Upper lobe of left lung (tissue), 6 donors: ENCODE measurements at places on chromosomes 1 and 21. TPM values are rescaled to one million over a fixed set of nuclear protein-coding genes. Genes with fewer than 3 reads are reported as not detected.

GRCh38 chr1:93554883-93555872 lies 107.3 kb downstream of the FNBP1L start:
- H3K36me3 ChIP-seq = peaks cover 5% of the 10 kb centered on the region
- H3K27ac ChIP-seq = peak overlapping the region; percentile 51
- H3K4me1 ChIP-seq = peaks cover 40% of the 10 kb centered on the region
- no peak for DNase-seq
- H3K27me3 ChIP-seq = no peaks in the 10 kb centered on the region
- H3K4me3 ChIP-seq = no peak overlapping the region

DNA sequence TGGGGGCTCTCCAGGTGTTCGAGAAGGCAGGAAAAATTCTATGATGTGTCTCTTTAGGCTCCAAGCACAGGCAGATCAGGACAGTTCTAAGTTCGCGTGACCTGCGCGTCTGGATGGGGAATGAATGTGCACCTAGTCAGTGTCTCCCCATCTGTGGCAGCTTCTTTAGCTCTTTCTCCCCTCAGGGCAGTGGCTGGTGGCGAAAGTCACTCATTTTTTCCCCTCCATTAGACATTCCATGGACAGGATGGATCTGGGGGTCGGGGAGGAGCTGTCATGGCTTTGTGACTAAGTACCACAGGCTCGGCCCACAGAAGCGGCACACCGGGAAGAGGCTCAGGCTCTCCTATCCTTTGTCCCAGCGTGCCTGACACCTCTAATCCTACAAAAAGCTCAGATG lies 31.0 kb upstream of the EVA1B start:
- H3K4me3 ChIP-seq = no peak overlapping the region
- peaks cover 38% of the 10 kb centered on the region for H3K4me1 ChIP-seq
- no peak overlapping the region for H3K27ac ChIP-seq
- H3K36me3 ChIP-seq = peaks cover 17% of the 10 kb centered on the region
- DNase-seq = no peak

- H3K4me1 ChIP-seq = no peaks in the 10 kb centered on the region
- no peak overlapping the region for H3K4me3 ChIP-seq
- no peak overlapping the region for H3K27ac ChIP-seq
- H3K36me3 ChIP-seq = no peaks in the 10 kb centered on the region
- DNase-seq = no peak
- no peaks in the 10 kb centered on the region for H3K27me3 ChIP-seq
Observed at GRCh38 chr1:185495007-185495406, 178.0 kb upstream of the IVNS1ABP start.

GRCh38 chr1:195071461-195071860 lies 1536.8 kb downstream of the KCNT2 start:
- no peak overlapping the region for H3K4me3 ChIP-seq
- H3K27ac ChIP-seq = no peak overlapping the region
- DNase-seq = no peak
- H3K27me3 ChIP-seq = no peaks in the 10 kb centered on the region

DNA sequence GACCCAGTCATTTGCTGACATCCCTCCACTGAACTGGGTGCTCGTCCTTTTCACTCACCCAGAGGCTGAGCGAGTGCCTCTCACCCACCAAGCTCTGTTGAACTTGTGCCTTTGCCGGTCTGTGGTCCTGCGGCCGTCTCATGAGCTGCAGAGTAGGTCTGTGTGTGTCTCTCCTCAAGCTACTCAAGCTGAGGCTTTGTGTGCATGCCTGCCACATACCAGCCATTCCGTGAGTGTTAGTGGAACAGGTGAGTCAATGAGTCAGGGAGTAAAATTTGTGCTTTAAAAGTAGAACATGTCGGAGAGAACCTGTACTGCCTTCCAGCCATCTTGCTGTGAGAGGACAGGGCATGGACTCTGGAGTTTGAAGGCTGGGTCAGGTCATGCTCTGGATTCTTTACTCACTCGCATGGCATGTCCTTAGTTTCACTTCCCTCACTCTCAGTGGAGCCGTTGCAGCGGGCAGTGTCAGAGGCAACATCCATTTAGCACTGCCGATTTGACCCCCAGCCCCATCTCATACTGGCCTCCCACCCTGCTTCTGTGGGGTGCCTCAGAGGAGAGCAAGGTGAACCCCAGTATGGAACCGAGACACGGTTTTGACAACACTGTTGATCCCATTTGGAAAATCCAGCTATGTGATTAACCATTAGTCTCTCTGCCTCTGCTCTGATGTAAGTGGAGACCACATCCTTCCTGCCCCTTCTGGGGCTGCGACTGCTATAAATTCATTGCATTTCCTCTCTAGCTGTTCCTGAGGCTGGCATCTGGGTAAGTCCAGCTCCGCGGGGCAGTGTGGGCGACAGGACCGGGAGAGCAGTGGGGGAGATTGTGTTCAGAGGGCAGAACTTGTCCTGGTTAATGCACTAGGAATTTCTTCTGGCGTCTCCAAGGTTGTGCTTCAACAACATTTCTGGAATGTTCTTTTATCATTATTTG lies at the start of gene NLRP3:
Gene NLRP3 (plus strand): TSS at position 751 of the 939 bp plus-strand sequence. CDS start 2,628 bp downstream, outside the sequence.
- no peak within 1 kb of the TSS for H3K4me3 ChIP-seq
- DNase-seq = no peak
- H3K27ac ChIP-seq = peak within 1 kb of the TSS; percentile 67
- peaks cover 4% of the 10 kb centered on the region for H3K4me1 ChIP-seq
- no peaks in the 10 kb centered on the region for H3K27me3 ChIP-seq

DNA sequence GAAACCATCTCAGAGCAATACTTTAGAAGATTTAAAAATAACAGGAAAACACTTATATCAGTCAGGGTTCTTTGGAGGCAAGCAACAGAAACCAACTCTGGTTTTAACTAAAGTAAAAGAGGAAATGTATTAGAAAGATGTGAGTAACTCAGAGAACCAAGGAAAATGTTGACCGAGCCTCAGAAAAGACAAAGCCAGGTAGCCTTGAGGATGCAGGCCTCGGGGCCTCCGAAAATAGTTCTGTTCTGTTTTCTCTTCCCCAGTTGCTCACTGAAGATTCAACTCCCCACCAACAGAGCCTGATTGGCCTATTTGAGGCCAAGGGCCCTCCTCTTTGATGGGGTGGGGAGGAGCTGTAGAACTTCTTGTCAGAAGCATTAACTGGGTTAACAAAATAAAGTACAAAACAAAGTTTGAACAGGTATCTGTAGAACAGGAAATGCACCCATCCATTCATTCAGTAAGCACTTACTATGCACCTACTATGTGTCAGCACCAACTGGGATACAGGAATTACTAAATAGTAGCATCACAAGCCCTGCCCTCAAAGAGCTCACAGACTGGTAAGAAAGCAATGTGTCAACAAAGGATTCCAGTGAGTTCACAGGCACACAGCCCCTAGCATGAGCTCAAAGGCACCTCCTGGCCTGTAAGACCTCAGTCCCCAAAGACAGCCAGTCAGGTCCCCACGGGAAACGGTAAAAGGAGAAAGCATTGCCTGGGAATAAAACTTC lies 12.6 kb downstream of the SLAMF8 start:
- no peak for DNase-seq
- no peak overlapping the region for H3K27ac ChIP-seq
- no peaks in the 10 kb centered on the region for H3K4me1 ChIP-seq
- H3K4me3 ChIP-seq = no peak overlapping the region
- no peaks in the 10 kb centered on the region for H3K36me3 ChIP-seq
- H3K27me3 ChIP-seq = no peaks in the 10 kb centered on the region

DNA sequence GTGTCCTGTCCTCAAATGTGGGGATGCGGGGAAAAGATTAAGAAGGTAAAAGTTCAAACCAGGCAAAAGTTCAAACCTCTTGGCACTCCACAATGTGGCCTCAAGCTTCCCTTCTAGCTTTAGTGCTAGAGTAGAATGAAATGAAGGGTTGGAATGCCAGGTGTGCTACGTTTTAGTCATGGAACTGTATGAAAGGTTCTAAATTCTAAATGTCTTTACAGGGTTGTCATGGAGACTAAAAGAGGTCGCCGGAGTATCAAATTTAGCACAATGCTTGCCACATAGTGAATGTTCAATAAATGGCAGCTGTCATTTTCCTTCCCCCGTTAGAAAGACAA lies 57.2 kb upstream of the LRRC8D start:
- H3K4me1 ChIP-seq = peaks cover 29% of the 10 kb centered on the region
- no peaks in the 10 kb centered on the region for H3K36me3 ChIP-seq
- H3K27ac ChIP-seq = peak overlapping the region; percentile 76
- H3K27me3 ChIP-seq = no peaks in the 10 kb centered on the region

GRCh38 chr1:47791879-47792608 lies 205.1 kb downstream of the TRABD2B start:
- no peak overlapping the region for H3K4me3 ChIP-seq
- no peak for DNase-seq

DNA sequence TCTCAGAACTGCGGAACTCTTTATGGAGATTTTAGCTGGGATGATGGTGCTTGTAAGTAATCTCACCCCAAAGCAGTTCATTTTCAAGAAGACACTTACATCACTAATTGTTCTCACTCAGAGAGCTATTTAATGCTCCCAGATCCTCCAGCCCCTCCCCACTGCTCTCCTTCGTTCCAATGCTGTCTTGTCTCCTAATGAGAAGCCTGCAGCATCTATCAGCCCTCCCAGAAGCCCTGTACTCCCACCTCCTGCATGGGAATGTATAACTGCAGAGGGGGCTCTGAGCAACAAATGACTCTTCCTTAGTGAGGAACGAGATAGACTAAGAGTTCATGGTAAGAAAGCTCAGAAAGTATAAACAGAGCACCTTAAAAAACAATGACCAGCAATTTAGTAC lies 377.4 kb upstream of the RUNX1 start:
- no peaks in the 10 kb centered on the region for H3K27me3 ChIP-seq
- H3K4me1 ChIP-seq = peaks cover 8% of the 10 kb centered on the region
- DNase-seq = no peak

- H3K4me3 ChIP-seq = no peak overlapping the region
- H3K27me3 ChIP-seq = no peaks in the 10 kb centered on the region
- peak; percentile 22 for DNase-seq
- no peak overlapping the region for H3K27ac ChIP-seq
Observed at GRCh38 chr21:24045775-24046215, 1561.5 kb downstream of the MRPL39 start.

- H3K36me3 ChIP-seq = no peaks in the 10 kb centered on the region
Observed at GRCh38 chr1:197911111-197911856, 5.9 kb upstream of the LHX9 start.

DNA sequence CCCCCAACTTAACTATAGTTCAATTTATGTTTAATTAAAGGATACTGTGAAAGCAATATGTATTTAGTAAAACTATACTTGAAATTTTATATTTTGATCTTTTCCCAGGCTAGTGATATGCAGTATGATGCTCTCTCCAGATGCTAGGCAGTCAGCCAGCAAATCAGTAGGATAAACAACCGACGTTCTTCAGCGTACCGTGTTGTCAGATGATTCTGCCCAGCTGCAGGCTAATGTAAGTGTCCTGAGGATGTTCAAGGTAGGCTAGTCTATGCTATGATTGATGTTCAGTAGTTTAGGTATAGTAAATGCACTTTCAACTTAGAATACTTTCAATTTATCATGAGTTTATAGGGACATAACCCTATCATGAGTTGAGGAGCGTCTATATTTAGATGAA lies 762.6 kb downstream of the MRPL39 start:
- H3K36me3 ChIP-seq = no peaks in the 10 kb centered on the region
- no peak for DNase-seq
- no peak overlapping the region for H3K4me3 ChIP-seq
- no peak overlapping the region for H3K27ac ChIP-seq
- H3K27me3 ChIP-seq = no peaks in the 10 kb centered on the region
- no peaks in the 10 kb centered on the region for H3K4me1 ChIP-seq

GRCh38 chr1:18954270-18955071 lies 2.0 kb downstream of the IFFO2 start:
- no peaks in the 10 kb centered on the region for H3K27me3 ChIP-seq
- no peak for DNase-seq
- H3K27ac ChIP-seq = peak overlapping the region; percentile 79
- H3K36me3 ChIP-seq = no peaks in the 10 kb centered on the region
- peak overlapping the region; percentile 95 for H3K4me3 ChIP-seq

DNA sequence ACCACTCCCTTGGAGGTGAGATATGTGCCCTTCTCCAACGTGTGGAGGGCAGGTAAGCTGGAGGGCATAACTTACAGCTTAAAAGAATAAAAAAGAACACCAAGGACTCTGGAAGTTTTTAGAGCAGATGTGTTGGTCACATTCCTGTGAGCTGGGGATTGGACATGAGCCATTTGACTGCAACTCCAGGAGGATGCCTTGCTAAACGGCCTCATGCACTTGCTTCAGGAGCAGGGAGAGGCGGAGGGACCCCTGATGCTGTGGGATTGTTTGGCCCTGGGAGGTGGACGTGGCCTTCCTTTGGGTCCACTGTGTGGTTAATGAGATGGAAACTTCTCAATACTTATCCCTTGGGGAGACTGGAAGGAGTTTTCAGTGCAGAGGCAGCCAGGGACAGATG lies 185.6 kb downstream of the RHOU start:
- no peak for DNase-seq
- H3K27me3 ChIP-seq = no peaks in the 10 kb centered on the region
- H3K4me3 ChIP-seq = no peak overlapping the region
- no peaks in the 10 kb centered on the region for H3K4me1 ChIP-seq
- peak overlapping the region; percentile 37 for H3K27ac ChIP-seq
- no peaks in the 10 kb centered on the region for H3K36me3 ChIP-seq

DNA sequence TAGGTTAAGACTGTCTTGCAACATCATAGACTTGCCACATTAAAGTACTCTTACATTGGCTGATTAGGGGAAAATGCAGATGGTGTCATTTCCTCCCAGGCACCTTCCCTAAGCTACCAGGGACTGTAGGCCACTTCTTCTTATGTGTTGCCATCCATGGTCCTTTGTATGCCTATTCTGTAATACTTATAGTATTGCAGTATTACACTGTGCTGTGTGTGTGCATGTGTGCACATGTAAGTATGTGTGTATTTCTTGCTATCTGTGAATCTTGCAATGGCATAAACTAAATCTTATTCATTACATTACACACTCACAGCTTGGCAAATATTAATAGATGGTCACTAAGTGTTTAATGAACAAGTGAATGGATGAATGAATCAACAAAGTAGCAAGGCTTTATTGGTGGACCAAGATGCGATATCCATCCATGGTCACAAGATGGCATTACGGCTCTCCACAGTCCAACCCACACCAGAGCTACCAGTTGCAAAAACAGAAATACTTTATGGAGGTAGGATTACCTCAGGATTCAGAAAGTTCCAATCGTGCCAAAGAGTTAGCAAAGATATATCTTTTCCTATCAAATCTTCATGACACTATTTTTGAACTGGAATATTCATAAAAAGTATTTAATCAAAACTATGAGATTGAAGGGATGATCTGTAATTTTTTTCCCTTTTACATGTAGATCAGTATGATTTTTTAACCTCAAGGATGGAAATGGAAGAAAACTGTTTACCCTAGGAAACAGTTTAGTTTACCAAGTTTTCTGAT lies 160.2 kb downstream of the DENND1B start:
- H3K27me3 ChIP-seq = no peaks in the 10 kb centered on the region
- DNase-seq = no peak
- H3K4me1 ChIP-seq = no peaks in the 10 kb centered on the region
- H3K27ac ChIP-seq = no peak overlapping the region
- no peak overlapping the region for H3K4me3 ChIP-seq

GRCh38 chr1:97412166-97412565 lies 508.7 kb downstream of the DPYD start:
- no peak for DNase-seq
- H3K36me3 ChIP-seq = no peaks in the 10 kb centered on the region
- no peaks in the 10 kb centered on the region for H3K27me3 ChIP-seq

GRCh38 chr1:166182281-166182680 lies 15.5 kb upstream of the FAM78B start:
- no peaks in the 10 kb centered on the region for H3K36me3 ChIP-seq
- no peaks in the 10 kb centered on the region for H3K4me1 ChIP-seq
- no peak overlapping the region for H3K4me3 ChIP-seq
- no peak overlapping the region for H3K27ac ChIP-seq
- no peaks in the 10 kb centered on the region for H3K27me3 ChIP-seq

Gene HUNK
- total RNA-seq = 6.2 TPM

Gene CAMK1G
- not detected for total RNA-seq

Gene SMG5
- 60.1 TPM for total RNA-seq

Gene SYT2
- total RNA-seq = 0.14 TPM

Gene KIRREL1
- 18.5 TPM for total RNA-seq

Gene SPRR2B
- total RNA-seq = not detected

Gene RASAL2
- total RNA-seq = 58.6 TPM

Gene KMO
- total RNA-seq = 8.3 TPM

Gene ERVH48-1
- total RNA-seq = 0.33 TPM
